ENCODE measurements at places on chromosomes 1 and 21. TPM values are rescaled to one million over a fixed set of nuclear protein-coding genes. Genes with fewer than 3 reads are reported as not detected.

The TTC24 gene
- polyA plus RNA-seq = 0.09 TPM

The KCNA3 gene
- 0.37 TPM for polyA plus RNA-seq

The CNR2 gene
- polyA plus RNA-seq = not detected

The LCE1A gene
- not detected for polyA plus RNA-seq

The PROK1 gene
- 5.3 TPM for polyA plus RNA-seq

The GJA4 gene
- polyA plus RNA-seq = 33.6 TPM

The VHLL gene
- not detected for polyA plus RNA-seq

The ASCL5 gene
- polyA plus RNA-seq = not detected

The MOB3C gene
- 16.2 TPM for polyA plus RNA-seq

The SPRR2E gene
- polyA plus RNA-seq = not detected

The SLC25A34 gene
- 1.3 TPM for polyA plus RNA-seq

All from urinary bladder (tissue), 4 donors.